ENCODE measurements at places on chromosomes 6 and 20.

DNA sequence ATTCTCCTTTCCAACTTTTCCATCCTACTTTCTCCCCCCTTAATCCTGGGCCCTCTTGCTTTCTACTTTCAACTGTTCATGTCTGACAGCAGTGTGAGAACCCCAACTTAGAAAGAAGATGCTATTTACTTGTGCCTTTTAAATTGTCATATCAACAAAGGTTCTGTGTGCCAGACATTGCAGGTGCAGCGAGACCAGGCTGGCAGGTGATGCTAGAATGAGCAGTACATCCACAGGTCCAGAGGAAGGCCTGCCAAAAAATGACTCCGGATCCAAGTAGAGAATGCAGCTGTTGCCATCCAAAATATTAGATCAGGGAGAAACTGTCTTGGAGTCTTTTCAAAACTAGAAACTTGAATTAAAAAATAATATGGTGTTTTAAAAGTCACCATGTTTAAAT, 510.5 kb downstream of the LMBRD1 start:
- no peak for DNase-seq

DNA sequence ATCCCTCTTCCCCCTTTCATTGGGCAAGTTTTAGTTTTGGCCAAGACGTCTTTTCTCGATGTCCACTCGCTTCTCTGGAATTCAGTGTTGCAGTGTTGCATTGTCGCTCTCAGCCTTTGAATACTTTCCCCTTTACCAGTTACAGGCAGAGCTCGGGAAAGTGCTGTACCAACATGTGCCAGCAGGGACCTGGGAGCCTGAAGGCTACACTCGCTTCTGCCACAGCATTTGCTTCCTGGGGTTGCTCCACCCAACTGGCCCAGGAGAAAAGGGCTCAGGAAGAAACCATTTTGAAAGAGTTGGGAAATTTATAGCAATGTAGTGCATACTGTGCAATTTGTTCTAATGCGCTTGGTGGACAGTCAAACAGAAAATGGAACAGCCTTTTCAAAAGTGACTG, 78.6 kb downstream of the LINC00237 start:
- no peak for DNase-seq

GRCh38 chr6:104983296-104983695, 26.4 kb downstream of the LIN28B start:
- no peak for DNase-seq

- DNase-seq = no peak
These were observed 2.0 kb downstream of the LST1 start for GRCh38 chr6:31587791-31588777.

DNA sequence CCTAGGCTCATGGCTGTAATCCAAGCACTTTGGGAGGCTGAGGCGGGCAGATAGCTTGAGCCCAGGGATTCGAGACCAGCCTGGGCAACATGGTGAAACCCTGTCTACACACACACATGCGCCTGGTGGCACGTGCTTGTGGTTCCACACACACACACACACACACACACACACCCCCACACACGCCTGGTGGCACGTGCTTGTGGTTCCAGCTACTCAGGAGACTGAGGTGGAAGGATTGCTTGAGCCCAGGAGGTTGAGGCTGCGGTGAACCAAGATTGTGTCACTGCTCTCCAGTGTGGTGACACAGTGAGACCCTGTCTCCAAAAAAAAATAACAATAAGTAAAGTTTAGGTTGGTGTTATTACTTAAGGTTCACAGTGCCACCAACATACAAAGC, 165.8 kb downstream of the ZFAND3 start:
- DNase-seq = no peak

GRCh38 chr6:65112435-65112834, 594.6 kb downstream of the EYS start:
- no peak for DNase-seq

- DNase-seq = no peak
These were observed 230.8 kb downstream of the BCAS1 start for GRCh38 chr20:53839423-53840176.

- DNase-seq = no peak
These were observed 458.6 kb downstream of the TENT5A start for GRCh38 chr6:81293896-81294295.

All from NCI-H187 (cell line).